ENCODE measurements at places on chromosomes 6 and 20.

- DNase-seq, result no peak
Observed at GRCh38 chr20:35981969-35982368, 13.6 kb downstream of the CNBD2 start.

GRCh38 chr20:15756754-15757115 is 816.5 kb downstream of the KIF16B start:
- DNase-seq, result no peak

DNA sequence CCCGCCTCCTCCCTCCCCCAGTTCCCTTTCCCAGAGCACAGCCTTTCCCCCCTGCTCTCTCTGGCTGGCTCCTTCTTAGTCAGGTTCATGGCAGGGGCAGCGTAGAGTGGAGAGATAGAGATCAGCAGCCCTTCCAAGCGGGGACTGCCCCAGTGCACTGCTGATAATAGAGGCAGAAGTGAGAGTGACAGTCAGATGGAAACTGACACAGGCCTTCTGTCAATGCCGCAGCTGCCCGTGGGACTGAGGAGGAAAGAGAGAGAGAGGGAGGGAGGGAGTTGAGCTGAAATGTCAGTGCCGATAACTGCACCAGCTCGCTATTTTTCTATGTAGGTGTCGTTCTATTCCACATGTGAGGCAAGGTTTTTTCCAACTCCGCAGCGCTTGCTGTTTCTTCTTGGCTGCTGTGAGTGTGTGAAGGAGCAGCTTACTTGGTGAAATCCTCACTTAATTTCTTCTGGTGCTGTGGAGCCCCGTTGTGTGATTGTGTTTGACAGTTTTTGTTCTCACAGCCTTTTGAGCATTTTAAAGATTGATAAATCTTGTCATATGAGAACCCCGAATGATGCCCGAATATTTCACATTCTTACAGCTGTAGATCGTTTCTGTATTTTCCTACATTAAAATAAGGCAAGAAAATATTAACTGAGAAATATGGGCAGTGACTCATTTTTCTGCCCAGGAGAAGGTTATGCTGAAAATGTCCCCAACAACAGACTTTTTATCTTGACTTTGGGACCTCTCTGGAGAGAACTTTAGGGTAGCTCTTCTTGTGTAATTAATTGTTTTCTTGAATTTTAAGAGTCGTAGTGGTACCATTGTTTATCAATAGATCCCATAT is 386.4 kb upstream of the MMS22L start:
- peak; percentile 8 for DNase-seq

DNA sequence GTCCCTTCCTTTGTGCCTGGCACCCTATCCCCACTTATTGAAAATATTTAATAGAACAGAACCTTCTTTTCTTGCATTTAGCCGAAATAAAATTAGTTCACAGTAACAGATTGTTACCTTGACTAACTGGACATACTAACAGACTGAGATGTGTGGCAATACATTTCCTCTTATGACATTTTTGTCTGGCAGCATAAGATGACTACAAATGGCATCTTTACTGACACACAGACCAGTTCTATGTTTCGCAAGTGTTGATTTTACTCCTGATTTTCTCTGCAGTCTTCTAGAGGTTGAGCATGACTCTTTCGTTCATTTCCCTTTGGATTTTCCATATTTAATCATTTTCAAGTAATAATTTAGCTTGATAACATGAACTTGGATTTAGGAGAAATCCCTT is 474.6 kb downstream of the CBLN4 start:
- no peak for DNase-seq

GRCh38 chr6:56593801-56594318 is 48.8 kb downstream of the DST start:
- peak; percentile 56 for DNase-seq

DNA sequence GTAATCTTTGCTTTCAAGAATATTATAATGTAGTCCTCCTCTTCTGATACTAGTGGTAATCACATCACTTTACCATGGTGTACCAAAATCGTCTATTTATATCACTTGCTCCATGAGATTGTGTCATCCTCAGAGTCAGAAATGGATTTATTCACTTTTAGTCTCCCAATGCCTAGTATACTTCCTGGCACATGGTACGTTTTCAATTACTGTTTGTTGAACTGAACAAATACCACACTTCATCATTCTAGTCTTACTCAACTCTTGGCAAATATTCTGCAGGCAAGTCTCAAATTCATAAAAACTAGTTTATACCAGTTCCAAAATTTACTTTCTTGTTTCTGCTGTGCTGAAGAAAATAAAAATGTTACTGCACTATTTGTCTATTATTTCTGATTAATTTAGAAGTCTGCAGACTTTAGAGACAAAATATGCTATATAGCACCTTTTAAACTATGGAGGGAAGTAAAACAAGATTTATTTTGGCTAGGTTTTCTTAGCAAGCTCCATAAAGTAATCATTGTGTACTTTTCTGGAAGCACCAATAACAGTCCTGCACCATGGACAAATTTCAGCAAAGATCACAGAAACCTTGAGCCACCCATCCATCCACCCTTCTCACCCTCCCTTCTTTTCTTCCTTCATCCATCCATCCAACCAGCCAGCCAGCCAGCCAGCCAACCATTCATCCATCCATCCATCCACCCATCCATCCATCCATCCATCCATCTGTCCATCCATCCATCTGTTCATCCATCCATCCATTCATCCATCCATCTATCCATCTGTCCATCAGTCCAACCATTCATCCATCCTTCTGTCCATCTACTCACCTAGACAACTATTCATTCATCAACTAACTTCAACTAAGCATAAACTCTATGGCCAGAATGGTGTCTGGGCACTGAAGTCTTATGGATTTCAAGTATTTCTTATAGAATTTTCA is 102.1 kb upstream of the STMND1 start:
- no peak for DNase-seq

DNA sequence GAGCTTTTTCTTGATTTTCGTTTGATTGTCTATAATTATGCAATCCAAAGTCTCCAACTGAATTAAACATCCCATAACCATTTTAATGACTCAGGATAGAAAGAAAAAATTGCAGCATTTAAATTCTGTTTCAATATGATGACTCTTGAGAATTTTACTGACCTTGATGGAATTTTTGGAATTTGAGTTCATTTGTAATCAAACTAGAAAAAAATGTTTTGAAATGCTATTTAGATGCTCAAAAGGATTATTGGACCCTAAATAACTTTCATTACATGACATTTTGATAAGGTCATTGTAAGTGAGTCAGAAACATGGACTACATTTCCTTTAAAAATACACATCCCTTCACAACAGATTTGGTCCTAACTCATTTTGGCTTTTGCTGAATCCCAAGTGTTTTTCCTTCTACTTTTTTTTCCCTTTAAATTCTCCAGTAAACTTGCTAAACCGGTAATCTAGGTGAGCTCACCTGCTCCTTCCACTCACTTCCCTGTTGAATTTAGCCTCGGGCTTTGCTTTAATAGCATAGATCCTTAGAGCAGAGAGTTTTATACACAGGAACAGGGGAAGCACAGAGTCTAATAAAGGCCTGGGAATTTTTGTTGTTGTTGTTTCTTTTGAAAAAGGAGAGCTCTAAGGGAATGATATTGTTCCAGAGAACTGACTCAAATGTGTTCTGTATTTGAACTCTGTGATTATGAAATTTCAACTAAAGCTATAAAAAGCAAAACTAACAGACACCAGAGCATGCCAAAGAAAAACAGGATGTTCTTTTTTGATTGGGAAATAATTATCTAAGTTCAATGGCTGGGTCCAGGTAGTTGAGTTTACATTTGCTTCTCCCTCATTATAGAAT is 1088.2 kb upstream of the CITED2 start:
- DNase-seq, result no peak

DNA sequence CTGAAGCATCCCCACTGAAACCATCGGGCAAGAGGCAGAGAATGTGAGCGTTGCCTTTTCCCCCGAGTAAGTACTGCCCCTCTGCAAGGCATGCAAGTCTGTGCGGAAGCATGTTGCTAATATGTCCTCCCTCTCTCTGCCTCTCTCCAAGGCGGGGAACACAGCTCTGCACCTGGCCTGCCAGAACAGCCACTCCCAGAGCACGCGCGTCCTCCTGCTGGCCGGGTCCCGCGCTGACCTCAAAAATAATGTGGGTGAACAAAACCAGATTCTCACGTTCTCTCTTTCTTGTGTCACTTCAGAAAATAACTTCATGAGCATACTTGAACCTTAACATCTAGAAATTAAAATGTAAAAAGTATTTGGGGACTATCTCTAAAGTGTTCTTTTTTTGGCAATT is 26.4 kb downstream of the LYRM2 start:
- DNase-seq, result no peak

DNA sequence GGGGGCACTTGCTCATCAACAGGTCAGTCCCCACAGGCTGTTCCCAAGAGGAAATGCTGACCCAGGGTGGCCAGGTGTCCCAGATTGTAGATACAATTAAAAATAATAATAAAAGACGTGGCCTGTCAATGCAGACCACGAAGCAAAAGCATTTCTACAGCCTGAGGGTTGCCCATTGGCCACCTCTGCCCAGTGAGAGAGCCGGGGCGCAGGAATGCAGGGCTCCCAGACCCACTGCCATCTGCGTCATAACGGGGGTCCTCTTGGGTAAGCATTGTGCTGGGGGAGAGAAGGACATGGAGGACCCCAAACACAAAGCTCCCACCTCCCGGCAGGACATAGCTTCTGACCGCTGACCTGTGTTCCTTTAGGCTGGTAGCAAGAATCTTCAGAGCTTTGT is 22.9 kb upstream of the AFDN start:
- no peak for DNase-seq

DNA sequence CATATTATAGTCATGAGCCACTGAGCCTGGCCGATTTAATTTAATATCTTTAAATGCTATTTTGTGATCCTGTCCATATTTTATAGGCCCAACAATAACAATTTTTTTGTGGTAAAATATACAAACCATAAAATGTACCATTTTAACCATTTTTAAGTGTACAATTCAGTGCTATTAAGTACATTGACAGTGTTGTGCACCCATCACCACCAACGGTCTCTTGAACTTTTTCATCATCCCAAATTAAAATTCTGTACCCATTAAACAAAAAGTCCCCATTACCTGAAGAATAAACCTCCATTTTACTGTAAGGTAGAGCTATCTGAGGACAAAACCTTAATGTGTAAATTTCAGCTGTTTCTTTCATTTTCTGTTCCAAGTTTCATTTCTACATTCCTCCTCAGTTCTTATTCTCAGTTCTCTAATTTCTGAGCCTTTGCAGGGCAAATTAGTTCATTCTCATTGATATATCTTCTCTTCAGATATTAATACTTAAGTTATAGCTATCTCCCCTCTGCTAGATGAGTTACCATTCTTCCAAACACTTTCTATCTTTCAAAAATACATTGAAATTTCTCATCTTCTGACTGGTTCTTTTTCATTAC is 10.3 kb downstream of the MTO1 start:
- DNase-seq, result no peak

GRCh38 chr6:149860834-149861602 is 3.1 kb downstream of the LRP11 start:
- DNase-seq, result no peak

DNA sequence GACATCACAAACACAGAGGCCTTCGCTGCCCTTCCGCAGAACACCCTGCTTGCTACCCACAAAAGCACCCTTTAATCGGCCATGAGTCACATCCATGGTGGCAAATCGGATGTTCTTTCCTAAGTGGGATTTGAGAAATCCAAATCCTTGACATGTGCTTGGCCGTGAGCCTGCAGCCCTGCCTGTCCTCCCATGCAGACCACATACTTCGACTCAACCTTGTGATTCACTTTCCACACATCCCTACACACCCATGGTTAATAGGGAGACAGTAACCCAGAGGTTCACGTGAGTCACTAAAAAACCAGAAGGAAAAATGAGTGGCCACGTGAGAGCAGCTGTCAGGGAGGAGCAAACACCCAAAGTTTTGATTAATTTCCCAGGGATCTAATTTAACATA is 19.4 kb downstream of the RAMACL start:
- DNase-seq, result no peak

DNA sequence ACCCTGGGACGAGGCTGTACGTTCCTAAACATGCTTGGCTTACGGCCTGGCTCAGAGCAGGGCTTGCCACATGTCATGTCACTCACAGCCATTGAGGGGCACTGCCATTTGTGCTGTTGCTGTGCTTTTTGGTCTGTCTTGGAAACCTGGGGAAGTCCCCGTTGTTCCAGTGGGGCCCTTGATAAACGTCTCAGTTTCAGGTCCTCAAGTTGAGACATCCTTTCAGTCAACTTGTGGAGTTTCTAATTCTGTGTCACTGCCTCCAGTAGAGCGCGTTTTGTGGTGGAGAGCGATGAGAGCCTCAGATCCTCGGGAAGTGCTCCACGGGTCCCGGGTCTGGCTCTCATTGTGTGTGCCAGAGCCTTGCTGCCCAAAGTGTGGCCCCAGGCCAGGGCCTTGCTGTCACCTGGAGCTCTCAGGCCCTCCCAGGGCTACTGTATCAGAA is 43.0 kb upstream of the CCR6 start:
- DNase-seq, result peak; percentile 79

DNA sequence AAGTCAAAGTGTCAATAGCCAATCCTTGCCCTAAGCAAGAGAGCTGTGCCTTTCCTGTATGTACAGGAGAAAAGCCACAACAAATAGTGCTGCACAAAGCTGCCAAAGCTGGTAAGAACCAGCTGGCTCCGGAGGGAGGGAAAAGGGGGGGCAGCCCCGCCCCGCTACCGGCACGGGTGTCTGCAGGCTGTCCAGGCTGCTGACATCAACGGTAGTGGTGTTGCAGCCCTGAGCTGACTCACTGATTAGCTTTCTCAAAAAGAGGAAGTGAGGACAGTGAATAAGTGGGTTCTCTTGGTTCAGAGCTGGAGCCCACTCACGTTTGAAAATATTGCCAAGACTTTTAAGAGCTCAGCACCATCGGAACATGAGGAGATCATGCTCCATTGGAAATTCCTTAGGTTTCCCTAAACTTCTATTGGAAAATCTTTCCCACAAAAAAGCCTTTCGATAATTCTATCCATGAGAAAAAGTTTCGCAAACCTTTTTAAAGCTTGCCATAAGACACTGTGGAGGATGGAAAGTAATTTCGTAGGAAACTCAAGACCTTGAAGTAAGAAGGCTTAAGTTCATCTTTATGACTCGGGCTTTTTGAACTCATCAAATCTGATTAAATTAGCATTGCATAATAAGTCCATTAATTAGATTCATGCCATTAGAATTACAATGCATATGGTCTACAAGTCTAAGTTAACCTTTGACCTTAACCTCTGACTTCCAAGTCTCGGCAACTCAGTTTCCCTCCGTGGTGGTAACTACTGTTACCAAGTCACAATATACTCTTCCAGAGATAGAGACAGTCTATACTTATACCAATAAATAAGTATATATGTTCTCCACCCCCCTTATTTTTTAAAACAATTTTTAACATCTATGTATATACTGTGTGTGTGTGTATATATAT is 67.0 kb downstream of the TNFRSF21 start:
- peak; percentile 47 for DNase-seq

All from stimulated activated CD4-positive, alpha-beta T cell treated with anti-CD3 and anti-CD28 coated beads, Interleukin-1b, Interleukin-23, amount 100 ng/mL, for 48 hours (primary cell).